Adipocyte (in vitro differentiated cells): ENCODE measurements at places on chromosomes 6 and 20.

GRCh38 chr20:41738604-41739206 lies 120.5 kb upstream of the CHD6 start:
- peak; percentile 68 for DNase-seq

DNA sequence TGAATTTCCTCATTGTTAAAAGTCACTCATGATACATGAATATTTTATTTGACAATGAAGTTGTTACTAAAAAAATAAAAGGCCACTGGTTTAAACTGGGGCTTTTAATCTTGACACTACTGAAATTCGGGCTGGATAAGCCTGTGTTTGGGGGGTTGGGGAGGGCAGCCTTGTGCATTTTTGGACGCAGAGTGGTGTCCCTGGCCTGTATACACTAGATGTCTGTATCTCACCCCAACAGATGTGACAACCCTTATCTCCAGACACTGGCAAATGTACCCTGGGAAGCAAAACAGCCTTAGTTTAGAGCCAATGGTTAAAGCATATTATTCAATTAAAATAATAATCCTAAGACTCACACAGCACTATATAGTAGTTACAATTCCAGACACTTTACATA lies 24.8 kb downstream of the MAN1A1 start:
- DNase-seq, result no peak

DNA sequence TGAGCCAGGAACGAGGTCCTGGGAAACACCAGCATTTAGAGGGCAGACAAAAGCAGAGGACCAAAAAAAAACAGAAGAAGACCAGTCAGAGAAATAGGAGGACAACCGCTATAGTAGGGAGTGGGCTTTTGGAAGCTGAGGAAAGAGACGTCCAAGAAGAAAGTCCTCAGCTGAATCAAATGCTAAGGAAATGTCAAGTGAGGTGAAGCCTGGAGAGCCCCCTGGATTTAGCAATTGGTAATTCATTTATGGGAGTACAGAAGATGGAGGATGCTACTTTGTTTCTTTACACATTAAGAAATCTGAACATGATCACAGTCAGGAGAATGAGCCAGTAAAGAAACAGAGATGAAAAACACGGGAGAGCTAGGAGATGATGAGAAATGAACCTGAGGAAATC lies 41.1 kb downstream of the LRP11 start:
- no peak for DNase-seq

GRCh38 chr6:73079978-73080377 lies 145.3 kb downstream of the KHDC1L start:
- no peak for DNase-seq

DNA sequence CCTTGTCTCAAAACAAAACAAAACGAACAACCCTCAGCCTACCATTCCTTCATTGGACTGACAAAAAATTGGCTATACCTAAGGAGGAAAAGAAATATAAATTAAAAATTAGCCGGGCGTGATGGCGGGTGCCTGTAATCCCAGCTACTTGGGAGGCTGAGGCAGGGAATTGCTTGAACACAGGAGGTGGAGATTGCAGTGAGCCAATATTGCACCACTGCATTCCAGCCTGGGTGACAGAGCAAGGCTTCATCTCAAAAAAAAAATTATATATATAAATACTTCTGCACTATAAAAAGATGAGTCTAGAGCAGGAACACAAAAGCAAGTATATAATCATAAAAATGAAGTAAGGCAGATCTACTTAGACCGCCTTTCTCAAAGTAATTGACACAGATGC lies 109.8 kb downstream of the CRYBG1 start:
- DNase-seq, result peak; percentile 32

DNA sequence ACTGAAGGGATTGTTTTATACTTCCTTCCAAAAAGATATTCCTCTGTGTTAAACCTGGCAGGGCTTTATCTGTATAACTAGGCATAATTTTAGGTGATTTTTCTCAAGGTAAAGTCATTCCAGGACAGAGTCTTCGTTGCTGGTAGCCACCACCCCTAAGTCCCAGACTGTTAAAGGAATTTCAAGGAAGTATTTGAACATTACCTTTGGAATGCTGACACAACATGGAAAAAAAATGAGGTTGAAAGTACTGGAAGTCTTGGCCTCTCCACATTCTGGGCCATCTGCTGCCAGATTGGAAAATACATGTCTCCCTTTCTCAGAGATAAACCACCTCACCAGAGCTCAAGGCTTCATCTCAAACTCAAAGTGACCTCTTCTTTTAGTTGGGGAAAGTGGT lies 27.0 kb upstream of the ETV7 start:
- no peak for DNase-seq

- no peak for DNase-seq
Measured at GRCh38 chr6:86331919-86332318, 605.4 kb upstream of the HTR1E start.

GRCh38 chr6:152316024-152316423 lies 321.1 kb downstream of the SYNE1 start:
- DNase-seq, result peak; percentile 56

DNA sequence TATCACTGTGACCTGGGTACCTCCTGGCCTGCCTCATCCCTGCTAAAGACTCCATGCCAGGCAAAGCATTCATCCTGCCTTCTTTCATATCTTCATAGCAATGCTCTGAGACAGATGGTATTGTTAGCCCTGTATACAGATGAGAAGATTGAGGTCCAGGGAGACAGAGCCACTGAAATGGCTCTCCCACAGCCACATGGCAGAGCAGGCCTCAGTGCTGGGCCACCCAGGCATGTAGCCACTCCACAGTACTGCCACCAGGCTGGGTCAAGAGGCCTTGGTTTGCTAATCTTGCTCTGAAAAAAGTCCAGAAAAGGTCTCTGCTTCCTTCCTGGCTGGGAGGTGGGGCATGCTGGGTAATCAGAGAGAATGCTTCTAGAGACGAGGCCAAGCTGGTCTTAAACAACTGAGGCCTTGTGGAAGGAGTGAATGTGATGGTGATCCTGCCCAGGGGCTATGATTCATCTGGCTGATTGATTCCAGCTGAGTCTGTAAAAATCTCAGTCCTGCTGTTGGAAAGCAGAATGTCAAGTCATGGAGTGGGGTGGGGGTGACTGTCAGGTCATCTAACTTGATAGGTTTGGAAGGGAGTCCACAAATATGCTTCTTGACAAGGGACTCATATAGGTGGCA lies 29.8 kb downstream of the HM13 start:
- DNase-seq, result peak; percentile 97

DNA sequence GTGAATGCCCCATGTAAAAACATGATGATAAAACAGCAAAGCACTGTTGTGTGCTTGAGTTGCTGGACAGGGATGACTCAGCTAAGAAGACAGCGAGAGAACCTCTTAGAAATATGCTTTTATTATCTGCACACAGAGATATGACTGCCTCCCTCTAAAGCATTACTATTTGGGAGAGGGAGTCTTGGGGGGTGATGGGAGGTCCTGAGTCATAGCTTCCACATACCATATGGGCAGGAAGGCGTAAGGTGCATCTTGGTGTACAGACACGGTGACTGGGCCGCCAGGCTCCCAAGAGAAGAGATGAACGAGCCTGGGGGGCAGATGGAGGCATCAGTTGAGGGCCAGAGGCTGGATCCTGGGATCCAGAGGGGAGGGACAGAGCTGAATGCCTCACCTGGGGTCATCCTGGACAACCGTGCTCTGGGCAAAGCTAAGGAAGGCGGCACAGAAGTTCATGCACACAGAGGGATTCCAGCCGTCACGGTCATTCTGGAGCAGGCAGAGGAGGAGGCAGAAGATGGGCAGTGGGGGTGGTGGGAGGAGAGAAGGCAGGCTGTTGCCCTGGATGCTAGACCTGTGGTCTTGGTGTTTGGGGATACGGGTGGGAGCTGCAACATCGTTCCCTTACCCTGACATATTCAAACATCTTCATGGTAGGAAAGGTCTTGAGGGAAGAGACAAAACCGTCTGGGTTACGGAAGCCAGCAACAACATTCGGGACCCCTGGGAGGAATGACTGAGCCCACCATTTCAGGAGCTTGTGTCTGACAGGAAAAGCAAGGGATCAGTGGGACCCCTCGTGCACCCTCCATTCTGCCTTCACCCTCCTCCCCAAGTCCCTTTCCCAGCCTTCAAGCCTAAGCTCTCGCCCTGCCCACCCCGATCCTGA lies 2.0 kb downstream of the DXO start:
- DNase-seq, result no peak

DNA sequence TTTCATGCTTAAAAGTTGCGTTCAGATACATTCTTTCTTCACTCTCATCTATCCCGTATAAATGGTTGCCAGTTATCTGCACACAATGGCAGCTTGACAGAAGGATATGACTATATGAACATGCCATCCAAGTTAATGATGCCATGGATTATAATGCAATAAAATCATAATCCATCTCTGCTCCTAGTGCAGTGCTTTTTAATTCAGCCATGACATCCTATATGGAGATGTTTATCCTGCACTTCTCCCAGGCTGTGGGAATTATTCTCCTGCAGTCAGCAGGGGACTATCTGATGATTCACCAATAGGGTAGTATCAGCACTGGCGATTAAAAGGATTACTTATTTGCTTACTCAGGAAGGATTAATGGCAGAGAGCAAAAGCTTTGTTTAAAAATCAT lies 273.8 kb downstream of the SAMD5 start:
- peak; percentile 14 for DNase-seq

- peak; percentile 74 for DNase-seq
Measured at GRCh38 chr20:23889775-23890187, 10.2 kb upstream of the CST5 start.

GRCh38 chr6:45118754-45119153 lies 209.4 kb upstream of the RUNX2 start:
- DNase-seq, result no peak
